CD4-positive, alpha-beta T cell treated with Interleukin-4 for 1 hour (primary cell): ENCODE measurements at places on chromosomes 7 and 10.

- DNase-seq, result no peak
Measured at GRCh38 chr7:134028853-134029252, 98.3 kb upstream of the LRGUK start.

GRCh38 chr10:35359056-35359455 lies 22.7 kb downstream of the CCNY start:
- DNase-seq, result no peak

DNA sequence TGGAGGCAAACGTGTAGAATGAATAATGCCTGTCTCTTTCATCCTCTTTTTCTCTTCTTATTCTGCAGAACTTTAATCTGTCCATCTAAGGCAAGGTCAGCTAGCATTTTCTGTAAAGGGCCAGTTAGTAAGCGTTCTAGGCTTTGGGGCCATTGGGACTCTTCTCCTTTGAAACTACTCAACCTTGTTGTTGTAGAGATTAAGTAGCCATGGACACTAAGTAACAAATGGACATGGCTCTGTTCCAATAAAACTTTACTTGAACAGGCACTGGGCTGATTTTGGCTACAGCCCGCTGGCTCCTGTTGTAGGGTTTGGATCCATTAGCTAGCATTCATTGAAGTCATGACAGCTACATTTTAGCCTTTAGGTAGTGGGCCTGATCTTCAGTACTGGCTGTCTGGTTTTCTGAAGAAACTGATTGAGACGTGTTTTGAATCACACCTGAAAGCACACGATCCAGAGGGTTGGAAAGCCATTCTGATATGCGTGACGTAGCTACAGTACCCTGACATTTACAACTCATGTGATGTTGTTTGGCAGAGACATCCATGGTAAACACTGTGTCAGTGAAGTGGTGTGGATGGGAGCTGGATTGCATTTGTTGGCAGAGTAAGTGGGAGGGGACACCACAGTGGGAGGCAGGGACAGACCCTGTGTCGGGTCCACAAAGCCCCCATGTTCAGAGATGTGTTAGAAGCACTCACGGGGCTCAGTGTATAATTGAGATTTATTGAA lies 92.5 kb downstream of the MTPN start:
- DNase-seq, result no peak

GRCh38 chr10:361203-362081 lies 226.2 kb downstream of the ZMYND11 start:
- no peak for DNase-seq

- DNase-seq, result no peak
Measured at GRCh38 chr7:91280185-91280584, 16.0 kb downstream of the FZD1 start.

DNA sequence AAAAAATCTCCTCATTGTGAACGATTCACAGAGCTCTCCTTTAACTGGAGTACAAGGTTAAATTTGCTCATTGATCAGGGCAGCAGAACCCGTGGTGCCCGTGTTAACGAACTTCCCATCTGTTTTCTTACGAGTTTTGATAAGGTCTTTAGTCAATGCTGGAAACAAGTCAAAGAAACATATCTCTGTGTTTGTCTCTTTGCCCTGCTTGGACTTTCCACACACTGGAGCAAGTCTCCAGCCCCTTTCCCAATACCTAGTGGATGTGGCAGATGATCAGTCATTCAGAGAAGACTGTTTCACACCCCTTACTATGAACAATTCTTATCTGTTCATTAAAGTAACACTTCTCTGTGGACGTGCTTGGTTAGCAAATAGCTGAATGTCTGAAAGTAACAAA lies 121.3 kb downstream of the ARID5B start:
- no peak for DNase-seq

DNA sequence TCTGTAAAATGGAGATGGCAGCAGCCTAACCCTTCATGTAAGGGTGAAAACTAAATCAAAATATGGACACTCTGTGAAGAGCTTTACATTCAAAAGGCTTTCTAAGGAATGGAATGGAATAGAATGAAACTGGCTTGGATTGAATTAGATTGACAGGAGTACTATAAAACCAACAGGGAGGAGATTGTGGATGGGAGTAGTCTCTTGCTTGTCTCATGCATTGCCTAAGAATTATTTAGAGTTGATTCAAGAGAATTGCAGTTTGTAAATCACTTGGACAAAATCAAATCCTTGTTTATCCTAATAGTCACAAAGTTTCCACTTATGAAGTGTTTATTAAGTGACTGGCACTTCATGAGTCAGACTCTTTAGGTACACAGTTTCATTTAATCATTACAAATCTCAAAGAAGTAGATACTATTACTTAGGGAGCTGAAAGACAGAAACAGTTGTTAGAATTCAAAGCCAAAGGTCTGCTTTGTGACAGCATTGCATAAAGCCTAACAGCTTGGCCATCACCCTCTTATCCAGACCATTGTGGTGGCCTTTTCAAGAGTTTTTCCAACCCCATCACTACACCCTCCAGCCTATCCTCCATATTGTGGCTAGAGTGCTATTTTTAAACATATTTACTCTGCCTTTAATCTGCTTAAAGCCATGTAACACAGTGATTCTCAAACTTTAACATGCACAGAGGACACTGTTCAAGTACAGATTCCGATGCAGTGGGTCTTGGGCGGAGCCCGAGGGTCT lies 91.9 kb upstream of the GHITM start:
- no peak for DNase-seq

DNA sequence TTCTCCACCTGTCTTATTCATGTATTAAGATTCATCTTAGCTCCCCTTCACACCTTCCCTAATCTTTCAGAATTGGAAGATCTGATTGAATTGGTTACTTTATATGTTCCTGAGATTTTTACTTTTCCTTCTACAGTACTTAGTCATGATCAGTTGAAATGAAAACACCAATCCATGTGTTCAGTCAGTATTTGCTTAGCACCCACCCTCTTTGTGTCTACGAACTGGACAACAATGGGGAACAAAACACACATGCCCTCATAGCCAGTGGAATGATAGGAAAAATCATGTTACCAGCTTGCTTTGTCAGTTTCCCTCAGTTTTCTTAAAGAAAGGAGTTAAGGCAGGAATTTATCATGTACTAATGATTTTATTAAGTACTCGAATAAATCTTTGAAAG lies 2.0 kb downstream of the MASTL start:
- DNase-seq, result no peak

GRCh38 chr10:131453721-131454634 lies 142.5 kb upstream of the TCERG1L start:
- DNase-seq, result no peak

GRCh38 chr7:47586925-47587324 lies 5.0 kb upstream of the TNS3 start:
- DNase-seq, result no peak
